OCI-LY7 (cell line): ENCODE measurements at places on chromosomes 5 and 9.

GRCh38 chr9:123087359-123087888 is 54.0 kb downstream of the GPR21 start:
- no peak for DNase-seq

GRCh38 chr5:77952636-77953212 is 176.6 kb upstream of the TBCA start:
- DNase-seq, result no peak

DNA sequence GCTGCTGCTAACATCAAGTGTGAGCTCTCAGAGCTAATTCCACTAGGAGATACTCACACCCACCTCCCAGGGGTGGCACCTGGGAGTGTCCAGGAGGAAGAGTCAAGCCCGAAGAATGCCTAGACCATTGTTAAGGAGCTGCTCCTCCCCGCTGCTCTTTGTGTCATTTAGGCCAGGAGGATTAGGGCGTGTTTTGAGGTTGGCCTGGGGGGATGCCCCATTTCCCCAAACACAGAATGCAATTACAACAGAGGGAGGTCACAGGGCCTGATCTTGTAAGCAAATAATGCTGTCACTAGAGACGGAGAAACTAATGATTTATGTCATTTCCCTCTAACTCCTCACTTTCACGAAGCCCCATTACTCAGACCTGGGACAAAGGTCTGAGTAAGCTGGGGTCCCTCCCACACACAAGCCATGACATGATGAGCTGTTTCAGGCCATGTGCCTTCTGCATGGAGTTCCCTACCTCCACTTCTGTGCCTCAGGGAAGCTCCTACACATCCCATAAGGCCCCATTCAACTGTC is 312.5 kb downstream of the ACTL7B start:
- no peak for DNase-seq

DNA sequence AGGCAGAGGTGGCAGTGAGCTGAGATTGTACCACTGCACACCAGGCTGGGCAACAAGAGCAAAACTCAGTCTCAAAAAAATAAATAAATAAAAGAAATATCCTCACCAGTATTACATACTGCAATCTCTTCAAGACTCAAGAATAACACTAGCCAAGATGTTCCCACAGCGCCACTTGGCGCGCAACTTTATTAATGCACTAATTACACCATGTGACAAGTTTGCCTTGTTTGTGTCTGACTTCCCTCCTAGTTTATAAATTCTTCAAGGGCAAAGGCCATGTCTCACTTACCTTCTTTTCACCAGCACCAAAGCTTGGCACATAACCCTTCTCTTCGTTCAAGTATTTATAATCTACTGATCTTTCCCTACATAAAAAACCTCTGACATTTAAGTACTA is 4.8 kb downstream of the SKP1 start:
- DNase-seq, result no peak

- DNase-seq, result no peak
These were observed 84.3 kb downstream of the CRB2 start for GRCh38 chr9:123440256-123440655.

DNA sequence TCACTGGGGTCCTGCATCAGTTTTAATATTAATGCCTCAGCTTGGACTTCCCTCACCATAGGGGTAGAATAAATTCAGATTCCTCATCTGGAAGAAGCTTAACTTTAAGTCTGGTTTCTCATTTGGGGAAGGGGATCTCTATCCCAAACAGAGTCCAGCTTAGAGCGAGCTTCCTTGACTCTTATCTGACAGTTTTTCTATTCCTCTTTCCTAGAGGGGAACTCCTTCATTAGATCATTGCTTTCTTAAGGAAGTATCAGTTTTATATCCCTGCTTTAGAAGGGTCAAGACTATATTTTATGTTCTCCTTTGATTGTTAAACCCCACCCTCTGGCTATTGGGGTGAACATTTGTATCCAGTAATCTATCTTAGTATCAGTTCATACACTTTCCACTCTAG is 24.2 kb upstream of the CDC42SE2 start:
- no peak for DNase-seq

GRCh38 chr9:86591472-86591871 is 237.3 kb upstream of the TUT7 start:
- DNase-seq, result no peak

DNA sequence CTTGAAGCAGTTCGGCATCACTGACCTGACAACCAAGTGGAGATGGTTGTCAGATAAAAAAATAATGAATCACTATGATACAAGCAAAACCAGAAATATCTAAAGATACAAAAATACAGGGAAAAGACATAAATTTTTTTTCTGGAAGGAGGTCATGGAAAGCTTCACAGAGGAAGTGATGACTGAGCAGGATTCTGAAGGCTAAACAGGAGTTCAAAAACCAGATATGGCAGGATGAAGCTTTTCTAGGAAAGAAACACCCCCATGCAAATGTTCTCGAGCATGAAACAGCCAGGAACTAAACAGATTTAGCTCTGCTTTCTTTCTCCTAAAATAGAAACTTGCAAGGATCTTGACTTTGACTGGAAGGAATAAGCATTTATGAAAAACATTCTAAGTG is 60.7 kb upstream of the IFNE start:
- DNase-seq, result no peak

- DNase-seq, result no peak
These were observed 128.2 kb upstream of the VCAN start for GRCh38 chr5:83343299-83343698.
